ENCODE measurements at places on chromosomes 3 and 15.
A peak's percentile ranks its signal among the peaks of the same experiment; 100 is the strongest.

GRCh38 chr3:162338514-162338913 lies 841.9 kb downstream of the OTOL1 start:
- no peak for DNase-seq

DNA sequence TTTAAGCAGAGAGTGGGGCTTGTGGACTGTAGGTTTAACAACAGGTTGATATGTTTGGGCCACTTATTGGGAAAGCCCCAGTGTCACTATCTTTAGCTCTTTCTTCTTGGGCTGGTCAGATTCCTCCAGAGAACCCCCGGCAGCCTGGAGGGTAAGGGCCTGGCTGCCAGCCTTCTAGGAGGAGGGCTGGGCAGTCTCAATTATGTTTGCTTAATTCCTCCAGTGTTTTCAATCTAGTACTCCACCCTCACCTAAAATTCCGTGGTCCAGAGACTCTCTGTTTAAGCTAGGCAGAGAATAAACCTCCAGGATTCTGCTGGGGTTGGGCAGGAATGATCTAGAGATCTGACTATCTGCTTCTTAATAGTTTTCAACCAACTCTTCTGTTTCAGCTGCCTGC lies 5.3 kb downstream of the ASB14 start:
- DNase-seq = no peak

- no peak for DNase-seq
Observed at GRCh38 chr3:139455855-139456254, 20.5 kb downstream of the RBP2 start.

GRCh38 chr3:39148435-39149058 lies 4.8 kb downstream of the CSRNP1 start:
- no peak for DNase-seq

- peak; percentile 46 for DNase-seq
Observed at GRCh38 chr15:32671339-32672325, 30.1 kb downstream of the SCG5 start.

DNA sequence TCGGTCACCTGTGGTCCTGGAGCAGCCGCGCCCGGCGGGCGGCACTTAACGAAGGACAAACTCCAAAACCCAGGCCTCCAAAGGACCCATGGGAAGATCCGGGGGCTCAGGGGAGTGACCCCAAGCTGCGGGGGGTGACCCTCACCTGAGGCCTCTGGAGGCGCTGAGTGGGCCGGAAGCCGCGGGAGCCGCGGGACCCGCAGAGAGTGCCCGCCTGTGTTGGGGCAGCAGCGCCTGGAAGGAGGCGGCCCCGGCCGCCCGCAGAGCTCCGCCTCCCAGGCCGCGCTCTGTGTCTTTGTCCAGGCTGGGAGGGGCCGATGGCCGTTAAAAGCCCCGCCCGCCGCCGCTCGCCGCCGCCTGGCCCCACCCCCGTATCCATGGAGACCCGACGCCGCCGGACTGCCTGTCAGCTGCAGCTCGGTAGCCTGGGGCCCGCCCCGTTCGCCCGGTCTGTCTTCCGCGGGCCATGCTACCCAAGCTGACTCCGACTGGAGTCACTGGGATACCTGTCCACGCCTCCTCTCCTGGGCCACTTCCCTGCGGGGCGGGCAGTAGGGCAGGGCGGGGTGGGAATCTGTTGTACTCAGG lies 15.3 kb upstream of the FANCD2 start:
- DNase-seq = peak; percentile 75

DNA sequence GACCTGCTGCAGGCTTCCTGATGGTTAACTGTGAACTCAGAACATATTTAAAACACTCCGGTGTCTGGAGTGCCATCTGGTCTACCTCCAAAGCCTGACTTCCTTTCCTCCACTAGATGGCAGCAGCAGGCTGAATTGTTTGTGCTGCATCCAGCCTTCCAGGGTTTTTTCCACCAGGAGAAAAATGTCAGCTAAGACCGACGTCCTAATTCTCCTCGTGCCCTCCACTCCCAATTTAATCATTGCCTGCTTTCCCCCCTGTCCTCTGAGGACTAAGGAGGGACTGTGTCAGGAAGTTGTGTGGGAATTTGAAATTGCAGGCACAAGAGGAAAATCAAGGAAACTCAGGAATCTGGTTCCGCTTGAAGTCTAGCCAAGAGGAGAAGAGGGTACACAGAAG lies 165.2 kb upstream of the UMPS start:
- peak; percentile 39 for DNase-seq

- no peak for DNase-seq
Observed at GRCh38 chr3:108555966-108556581, 33.2 kb downstream of the CIP2A start.

- no peak for DNase-seq
Observed at GRCh38 chr3:182886497-182886896, 93.2 kb downstream of the ATP11B start.

GRCh38 chr3:58055314-58055713 lies 47.1 kb downstream of the FLNB start:
- no peak for DNase-seq

- no peak for DNase-seq
Observed at GRCh38 chr3:40770061-40770460, 245.3 kb downstream of the ZNF621 start.

DNA sequence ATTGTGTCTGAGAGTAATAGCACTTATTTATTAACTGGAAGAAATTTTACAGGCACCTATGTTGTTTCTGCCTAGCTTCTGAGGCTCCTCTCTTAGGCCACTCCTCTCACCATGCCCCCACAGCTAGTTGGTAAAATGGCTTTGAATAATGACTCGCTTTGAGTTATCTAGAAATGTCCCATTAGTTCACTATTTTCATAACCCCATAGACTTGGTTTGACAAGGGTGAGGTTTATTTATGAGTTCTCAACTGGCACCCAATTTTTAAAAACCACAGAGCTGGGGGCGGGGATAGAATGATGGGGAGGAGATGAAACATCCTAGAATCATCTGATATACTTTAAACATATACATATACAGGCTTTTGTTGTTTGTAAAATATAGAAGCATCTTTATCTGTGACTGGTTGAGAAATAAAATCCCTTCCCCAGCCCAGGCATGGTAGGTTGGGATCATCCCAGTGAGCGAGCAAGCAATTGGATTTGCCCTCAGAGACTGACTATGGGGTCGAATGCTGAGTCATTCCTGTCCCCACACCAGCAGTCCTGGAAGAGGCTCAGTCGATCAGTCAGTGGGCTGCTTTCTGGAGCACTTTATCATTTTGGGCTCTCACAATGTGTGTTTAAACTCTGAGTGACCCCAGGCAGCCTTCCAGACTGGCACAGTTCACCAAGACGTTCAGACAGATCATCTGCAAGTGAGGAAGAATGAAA lies 60.2 kb upstream of the TSEN2 start:
- no peak for DNase-seq

GRCh38 chr3:86594838-86595237 lies 396.1 kb downstream of the VGLL3 start:
- DNase-seq = no peak

GRCh38 chr3:155184011-155184410 lies 103.9 kb downstream of the MME start:
- DNase-seq = no peak

DNA sequence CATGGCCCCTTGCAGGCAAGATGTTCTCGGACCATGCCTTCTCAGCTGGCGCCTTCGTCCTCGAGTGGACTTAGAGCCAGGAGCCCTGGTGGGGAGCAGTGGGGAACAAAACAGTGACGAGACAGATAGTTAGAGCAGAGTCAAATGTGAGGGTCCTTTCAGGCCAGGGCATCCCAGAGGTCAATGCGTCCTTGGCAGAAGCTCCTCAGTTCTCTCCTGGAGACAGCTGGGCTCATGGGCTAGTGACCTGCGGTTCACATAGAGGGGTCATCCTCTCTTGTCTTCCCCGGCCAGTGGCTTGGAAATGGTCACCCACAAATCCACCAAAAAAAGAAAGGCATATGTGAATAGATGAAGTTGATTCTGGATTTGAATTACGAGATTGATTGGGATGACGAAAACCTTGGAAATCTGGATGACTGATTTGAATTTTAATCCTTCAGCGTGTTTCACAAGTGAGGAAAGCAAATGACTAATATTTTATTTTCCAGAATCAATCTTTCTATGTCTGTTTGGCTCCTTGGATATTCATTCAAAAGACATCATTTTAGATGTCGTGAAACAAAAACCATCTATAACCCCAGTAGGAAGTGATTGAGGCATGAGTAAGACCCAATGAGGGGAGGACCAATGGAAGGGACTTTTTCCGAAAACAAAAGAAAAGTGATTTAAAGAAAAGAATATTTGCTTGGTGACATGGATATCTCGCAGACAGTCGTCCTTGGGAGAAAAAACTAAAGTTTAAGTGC lies 84.5 kb downstream of the ASB7 start:
- DNase-seq = no peak

DNA sequence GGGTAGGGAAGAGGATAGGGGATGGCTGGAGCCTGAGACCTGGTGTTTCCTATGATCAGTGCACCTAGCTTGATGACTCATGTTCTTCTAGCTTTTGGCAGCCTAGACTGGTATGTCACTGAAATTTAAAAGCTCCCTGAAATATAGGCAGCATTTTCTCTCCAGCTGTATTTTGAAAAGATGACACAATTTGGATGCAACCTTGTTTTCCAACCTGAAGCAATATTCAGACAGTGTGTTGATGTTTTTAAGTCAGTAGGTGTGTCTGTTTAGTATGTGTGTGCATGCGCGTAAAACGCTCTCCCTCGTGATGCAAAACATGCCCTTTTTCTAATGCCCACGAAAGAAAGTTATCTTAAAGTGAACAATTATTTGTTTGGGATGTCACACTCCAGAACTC lies 58.5 kb downstream of the RPL22L1 start:
- DNase-seq = no peak

- no peak for DNase-seq
Observed at GRCh38 chr3:46356909-46357308, 3.0 kb downstream of the CCR2 start.

DNA sequence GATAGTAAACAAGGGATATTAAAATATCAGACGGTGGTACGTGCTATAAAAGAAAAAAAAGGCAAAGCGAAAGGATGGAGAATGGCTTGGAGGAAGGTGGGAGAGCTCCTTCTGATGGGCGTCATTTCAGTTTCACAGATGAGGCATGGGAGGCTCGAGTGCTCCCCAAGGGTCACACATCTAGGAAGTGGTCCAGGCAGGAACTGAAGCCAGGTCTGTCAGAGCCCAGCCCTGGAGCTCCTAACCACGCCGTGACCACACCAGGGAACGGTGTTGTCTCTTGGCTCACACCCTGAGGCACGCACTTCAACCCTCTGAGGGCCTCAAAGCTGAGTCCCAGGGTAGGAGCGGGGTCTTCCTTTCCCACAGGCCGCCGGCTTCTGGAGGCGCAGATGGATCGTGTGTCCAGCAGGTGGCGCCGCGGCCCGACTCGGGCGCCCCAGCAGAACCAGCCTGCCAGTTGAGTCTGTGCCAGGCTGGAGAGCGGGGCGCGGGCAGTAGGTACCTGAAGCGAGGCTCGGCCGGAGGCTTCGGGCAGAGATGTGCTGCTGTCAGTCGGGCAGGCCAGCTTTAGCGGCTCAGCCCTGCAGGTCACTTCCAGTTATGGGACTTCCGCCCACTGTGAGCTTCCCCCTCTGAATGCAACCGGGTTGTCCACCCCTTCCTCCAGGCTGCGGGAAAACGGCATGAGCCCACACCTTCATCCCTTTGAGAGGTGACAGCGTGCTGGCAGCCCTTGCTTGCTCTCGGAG lies 68.1 kb downstream of the SLC6A1 start:
- DNase-seq = no peak

GRCh38 chr15:96969732-96970710 lies 639.5 kb downstream of the NR2F2 start:
- DNase-seq = no peak

DNA sequence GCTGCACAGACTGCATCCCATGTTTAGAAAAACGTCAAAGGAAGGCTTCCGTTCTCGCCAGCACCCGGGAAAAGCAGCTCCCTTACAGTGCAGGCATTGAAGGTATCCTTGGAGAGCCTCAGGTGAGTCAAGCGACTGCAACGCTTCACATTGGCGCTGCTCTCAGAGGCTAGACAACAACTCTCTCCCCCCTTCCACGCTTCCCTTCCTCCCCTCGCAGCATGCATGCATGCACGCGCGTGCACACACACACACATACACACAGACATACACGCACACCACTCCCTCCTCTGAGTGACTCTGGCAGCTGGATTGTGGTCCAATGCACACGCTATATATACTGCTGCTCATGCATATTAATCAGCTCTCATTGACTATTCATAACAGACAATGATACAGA lies 191.1 kb downstream of the PDZRN3 start:
- DNase-seq = no peak

DNA sequence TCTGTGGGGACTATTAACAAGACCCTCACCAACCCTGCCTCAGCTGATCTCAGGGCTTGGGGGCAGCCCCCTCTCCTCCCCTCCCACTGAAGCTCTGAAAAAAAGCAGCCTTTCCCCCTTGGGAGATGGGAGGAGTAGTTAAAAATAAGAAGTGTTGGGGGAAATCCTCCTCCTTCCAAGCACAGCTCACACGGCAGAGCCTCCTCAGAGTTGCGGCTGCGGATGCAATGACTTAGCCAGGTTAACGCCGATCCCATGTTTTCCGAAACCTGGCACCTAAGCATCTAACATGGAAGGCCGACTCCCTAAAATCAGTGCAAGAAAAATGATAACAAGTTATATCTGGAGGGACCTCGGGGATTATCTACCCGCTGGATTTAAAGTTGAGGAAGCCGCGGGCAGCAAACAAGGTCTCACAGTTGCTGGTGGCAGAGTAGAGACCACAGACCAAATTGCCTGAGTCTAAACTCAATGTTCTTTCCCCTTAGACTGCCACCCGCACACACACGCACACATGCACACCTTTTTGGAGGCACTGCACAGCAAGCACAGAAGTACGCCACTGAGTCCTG lies 1.1 kb upstream of the TPM1 start:
- no peak for DNase-seq

DNA sequence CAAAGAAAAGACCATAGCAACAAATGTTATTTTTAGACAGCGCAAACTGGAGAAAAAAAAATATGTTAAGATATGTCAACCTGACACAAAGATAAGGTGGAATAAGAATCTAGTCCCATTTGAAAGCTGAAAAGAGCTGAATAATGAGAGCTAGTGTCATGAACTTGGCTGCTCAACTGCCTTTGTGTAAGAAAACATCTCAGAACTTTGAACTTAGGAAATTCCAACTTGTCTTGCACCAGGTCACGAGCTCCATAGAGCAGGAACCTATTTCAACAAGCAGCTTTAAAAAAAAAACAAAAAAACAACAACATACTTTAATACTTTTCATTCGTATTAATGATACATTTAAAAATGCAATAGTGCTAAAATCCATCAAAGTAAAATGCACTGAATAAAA lies 79.5 kb downstream of the ZNF280D start:
- no peak for DNase-seq
